Renal cortex interstitium (tissue), 15 donors: ENCODE measurements at places on chromosomes 1 and 21.

DNA sequence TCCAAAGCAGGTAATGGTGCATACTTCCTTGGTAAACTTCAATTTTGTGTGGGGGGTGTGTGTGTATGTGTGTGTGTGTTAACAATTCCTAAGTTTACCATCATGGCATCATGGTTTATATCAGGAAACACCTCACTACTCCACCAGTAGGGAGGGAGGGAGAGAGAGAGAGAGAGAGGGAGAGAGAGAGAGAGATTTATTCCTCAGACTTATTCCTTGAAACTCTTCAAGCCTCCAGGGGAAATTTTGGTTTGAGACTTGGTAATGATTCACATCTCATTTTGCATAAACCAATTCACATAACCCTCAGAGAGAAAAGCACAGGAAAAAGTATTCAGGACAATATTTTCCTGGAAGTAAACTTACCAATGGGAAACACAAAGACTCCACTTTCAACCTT lies 115.0 kb downstream of the TTLL7 start:
- DNase-seq = no peak

- DNase-seq = no peak
Observed at GRCh38 chr1:233844692-233845091, 59.8 kb upstream of the SLC35F3 start.

DNA sequence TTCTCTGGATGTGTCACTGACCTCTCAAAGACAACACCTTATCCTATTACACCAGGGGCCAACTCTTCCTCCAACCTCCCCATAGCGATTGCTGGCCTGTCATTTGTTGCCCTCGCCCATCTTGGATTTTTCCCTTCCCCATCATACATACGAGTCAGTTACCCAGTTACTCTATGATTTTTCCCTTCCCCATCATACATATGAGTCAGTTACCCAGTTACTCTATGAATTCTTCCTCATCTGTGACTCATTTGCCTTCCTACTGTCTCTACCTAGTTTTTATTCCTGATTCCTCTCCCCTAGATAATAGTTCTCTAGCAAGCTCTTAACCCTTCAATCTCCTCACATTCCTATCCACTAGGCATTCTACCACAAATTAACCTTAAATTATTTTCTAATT lies 178.8 kb downstream of the NR5A2 start:
- no peak for DNase-seq

- no peak for DNase-seq
Observed at GRCh38 chr1:178543290-178543607, 30.3 kb downstream of the TEX35 start.

DNA sequence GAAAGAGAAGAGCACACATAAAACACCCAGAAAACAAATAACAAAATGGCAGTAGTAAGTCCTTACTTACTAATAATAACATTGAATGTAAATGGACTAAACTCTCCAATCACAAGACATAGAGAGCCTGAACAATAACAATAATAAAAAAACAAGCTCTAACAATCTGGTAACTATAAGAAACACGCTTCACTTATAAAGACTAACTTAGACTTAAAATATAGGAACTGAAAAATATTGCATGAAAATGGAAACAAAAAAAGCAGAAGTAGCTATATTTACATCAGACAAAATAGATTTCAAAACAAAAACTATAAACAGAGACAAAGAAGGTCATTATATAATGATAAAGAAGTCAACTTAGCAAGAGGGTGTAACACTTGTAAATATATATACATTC lies 83.1 kb upstream of the LYPLAL1 start:
- no peak for DNase-seq

DNA sequence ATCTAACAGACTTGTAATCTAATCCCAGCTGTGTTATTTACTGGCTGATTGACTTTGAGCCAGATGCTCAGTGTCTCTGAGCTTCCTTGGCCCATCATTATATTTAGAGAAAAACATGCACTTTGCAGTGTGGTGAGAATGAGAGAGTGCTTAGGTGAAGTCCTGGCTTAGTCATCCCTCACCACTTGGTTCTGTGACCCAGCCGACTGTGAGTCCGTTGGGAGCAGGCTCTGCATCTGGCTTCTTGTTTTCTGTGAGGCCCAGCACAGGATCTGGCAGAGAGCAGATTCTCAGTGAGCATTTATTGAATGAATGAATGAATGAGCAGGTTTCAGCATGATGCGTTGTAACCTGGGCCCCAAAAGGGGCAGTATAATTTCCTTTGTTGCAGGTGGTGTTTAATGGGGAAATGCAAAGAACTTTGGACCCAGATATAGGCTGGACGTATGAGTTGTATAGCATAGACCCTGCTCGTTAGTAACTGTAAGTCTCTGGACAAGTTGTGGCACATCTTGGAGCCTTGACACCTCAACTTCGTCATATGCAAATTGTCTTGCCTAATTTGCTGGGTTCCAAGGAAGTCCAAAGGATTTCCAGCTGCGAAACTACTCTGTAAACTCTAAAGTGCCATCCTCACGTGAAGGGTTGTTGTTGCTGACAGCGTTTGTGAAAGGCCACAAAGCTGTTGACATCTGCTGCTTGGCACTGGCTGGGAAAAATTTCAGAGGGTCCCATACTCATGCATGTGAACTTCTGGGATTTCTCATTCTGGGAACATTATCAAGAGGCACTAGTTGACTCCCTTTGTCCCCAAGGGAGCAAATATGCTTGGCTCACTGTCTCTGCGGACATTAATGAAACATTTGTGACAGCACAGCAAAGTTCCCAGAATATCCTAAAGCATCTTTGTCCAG lies 138.8 kb upstream of the USP24 start:
- no peak for DNase-seq

DNA sequence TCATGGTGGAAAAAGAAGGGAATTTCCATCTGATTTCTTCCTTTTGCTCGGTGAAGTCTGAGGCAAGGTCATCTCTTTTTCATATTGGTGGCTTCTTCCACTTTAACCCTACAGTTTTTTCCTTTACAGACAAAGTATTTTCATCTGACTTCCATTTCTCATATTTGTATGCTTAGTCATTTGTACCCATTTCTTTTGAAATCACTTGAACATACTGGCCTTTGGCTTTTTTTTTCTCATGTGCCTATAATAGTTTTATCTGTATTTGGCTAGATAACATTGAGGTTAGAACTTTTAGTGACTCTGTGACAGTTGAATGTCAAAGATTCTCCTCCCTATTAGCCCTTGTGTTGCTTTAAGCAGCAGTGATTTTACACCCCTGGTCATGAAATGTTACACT lies 27.7 kb downstream of the IL12RB2 start:
- no peak for DNase-seq

- no peak for DNase-seq
Observed at GRCh38 chr1:219318826-219319225, 145.1 kb downstream of the LYPLAL1 start.

GRCh38 chr1:157993918-157994605 lies 617 bp downstream of the KIRREL1 start:
- DNase-seq = no peak

GRCh38 chr1:51898090-51898734 lies 19.7 kb upstream of the NRDC start:
- DNase-seq = no peak

DNA sequence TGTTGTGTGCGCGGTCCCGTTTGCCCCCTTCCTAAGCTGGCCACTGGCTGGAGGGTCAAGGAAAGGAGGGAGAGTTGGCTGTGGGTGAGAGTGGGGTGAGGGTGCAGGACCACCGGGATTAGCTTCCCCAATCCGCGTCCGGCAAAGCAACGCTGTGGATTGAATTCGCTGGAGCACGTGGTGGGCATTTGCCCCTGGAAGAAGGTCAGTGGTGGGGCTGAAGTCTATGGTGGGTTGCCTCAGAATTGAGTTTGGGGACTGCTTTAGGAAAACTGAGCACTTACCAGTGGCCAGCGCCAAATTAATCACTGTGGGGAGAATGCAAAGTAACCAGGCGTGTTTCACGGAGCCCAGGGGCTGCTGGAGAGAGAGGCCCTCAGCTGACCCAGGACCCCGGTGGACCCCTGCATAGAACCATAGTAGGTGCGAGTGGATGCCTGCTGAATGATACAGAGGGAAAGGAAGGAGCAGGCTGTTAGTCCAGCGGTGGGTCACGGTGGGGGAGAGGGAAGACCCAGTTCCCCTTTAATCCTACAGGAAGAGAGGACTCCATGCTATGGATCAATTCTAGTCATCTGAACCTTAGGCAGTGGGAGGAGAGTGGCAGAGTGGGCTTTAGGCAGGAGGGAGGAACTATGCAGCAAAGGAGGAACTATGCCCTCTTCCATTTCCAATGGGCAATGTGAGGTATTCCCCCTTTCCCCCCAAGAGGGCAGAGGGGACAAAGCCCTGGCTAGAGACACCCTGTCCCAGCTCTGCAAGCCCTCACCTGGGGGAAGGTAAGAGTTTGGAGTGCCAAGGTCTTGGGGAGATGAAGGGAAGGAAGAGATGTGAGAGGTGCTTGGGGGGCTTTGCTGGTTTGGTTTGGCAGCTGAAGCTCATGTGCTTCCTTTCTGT lies 1.2 kb downstream of the TNFRSF8 start:
- no peak for DNase-seq

- peak; percentile 32 for DNase-seq
Observed at GRCh38 chr1:100868364-100868995, 26.2 kb downstream of the EXTL2 start.

- DNase-seq = no peak
Observed at GRCh38 chr1:75135573-75136194, 1.5 kb downstream of the LHX8 start.
